ENCODE measurements at places on chromosomes 7 and 10.

GRCh38 chr10:66747451-66747850 is 178.4 kb upstream of the LRRTM3 start:
- no peak for DNase-seq

DNA sequence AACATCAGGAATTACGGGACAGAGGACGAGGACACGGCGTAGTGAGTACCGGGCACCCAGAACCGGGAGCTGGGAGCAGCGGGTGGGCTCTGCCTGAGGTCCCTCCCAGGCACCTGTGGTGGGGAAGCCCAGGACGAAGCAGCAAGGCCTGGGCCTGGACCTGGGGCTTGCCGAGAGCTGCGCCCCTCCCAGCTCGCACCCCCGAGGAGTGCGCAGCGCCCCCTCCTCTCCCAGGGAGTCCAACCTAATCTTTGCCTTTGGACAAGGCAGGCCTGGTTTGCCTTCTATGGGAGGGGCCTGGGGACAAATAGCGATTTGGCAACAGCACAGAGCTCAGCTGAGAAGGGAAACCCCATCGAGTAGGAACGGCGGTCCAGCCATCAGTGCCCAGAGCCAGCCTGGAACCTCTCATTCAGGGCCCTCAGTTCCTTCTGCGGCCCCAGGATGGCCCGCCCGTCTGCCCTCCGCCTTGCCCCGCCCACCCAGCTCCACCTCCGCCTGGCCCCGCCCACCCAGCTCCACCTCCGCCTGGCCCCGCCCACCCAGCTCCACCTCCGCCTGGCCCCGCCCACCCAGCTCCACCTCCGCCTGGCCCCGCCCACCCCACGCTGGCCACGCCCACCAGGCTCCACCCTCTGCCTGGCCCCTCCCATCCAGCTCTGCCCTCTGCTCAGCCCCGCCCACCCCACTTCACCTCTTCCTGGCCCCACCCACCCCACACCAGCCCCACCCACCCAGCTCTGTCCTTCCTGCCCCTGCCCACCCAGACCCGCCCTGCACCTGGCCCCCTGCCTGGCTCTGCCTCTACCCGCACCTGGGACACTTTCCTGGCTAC is 32.5 kb upstream of the KNDC1 start:
- no peak for DNase-seq

DNA sequence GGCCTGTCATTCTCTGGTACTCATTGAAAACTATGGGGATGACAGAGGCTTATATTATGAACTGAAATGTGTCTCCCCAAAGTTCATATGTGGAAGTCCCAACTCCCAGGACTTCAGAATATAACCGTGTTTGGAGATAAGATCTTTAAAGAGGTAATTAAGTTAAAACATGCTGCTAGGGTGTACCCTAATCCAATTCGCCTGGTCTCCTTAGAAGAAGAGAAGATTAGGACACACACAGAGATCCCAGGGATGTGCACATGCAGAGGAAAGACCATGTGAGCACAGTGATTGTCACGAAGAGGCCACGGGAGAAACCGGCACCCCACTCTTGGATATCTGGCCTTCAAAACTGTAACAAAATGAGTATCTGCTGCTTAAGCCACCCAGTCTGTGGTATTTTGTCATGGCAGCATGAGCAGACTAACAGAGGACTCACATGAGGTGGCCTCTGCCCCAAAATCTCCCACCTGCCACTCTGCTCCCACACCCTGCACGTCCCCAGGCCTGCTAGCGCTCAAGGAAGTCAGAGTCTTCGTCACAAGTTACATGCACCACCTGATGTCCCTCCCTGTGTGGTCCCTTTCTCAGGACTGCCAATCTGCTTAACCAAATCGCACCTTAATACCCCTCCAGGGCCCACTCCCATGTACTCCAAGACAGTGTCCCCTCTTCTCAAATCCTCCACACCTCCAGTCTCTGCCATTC is 26.8 kb downstream of the PLAC9 start:
- no peak for DNase-seq

- no peak for DNase-seq
These were observed 106.7 kb downstream of the WDFY4 start for GRCh38 chr10:48791267-48791928.

GRCh38 chr10:114556236-114557122 is 101.6 kb downstream of the ABLIM1 start:
- no peak for DNase-seq

DNA sequence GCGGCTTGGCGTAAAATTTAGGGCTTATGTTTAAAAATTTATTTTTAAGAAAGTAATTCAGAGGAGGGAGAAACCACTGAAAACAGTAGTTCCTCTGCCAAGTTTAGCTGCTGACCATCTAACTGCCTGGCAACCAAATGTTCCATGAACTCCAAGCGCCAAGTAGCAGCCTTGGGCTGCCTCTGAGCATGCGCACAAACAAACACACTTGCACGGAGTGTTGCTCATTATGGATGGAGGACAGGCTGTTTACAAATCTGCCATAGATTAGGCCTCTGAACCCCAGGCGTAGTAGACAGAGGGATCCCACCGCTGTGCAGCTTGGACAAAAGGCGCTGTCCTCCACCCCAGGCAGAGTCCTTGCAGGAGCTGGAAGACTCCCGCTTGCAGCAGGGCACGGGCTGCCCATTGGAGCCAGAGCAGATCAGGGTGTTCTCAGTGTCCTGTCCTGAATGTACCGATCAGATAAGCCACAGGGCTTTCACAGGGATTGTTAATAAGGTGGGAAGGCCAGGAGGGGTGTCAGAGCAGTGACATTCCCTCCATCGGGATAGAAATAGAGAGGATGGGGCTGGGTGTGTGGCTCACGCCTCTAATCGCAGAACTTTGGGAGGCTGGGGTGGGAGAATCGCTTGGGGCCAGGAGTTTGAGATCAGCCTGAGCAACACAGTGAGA is 47.7 kb upstream of the LYZL1 start:
- no peak for DNase-seq

- DNase-seq, result no peak
These were observed 5.1 kb downstream of the DEPP1 start for GRCh38 chr10:44973323-44974081.

GRCh38 chr7:75983471-75984129 is 10.8 kb downstream of the TMEM120A start:
- DNase-seq, result no peak

DNA sequence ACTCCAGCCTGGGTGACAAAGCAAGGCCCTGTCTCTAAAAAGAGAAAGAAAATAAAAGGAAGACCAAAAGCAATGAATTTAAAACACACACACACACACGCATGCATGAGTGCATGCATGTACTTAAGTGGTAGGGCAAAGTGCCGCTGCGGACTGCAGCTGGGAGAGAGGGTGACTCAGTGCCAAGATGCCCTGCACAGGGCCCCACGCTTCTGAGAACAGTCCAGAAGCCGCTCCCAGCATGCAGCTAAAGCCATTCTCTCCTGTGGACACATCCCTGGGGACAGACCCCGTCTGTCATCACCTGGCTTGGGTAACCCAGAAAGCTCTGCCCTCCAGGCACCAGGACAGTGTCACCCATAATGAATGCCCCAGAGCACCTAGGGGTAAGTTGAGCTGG is 61.0 kb upstream of the MYL10 start:
- no peak for DNase-seq

- DNase-seq, result no peak
These were observed 9.7 kb downstream of the IFIT3 start for GRCh38 chr10:89337484-89337883.

- peak; percentile 50 for DNase-seq
These were observed 17.3 kb upstream of the CSGALNACT2 start for GRCh38 chr10:43120929-43121314.

- no peak for DNase-seq
These were observed 50.7 kb downstream of the GDI2 start for GRCh38 chr10:5762531-5762930.

DNA sequence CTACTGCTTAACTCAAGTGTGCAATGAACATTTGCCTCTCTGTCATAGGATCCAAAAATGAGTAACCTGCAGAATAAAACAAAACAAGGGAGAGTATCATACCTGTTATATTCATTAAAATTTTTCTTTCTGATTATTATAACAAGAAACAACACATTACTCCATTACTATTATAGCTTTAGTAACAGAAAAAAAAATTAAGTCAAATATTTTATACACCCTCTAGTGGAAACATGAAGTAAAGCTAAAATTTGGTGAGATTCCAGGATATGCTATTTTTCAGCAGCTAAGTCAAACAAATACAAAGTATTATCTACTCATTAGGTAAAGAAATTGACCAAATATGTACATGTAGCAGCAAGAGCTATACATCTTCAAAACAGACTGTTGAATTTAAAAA is 56.3 kb downstream of the PDZD8 start:
- no peak for DNase-seq

- DNase-seq, result no peak
These were observed 2.1 kb upstream of the DHX32 start for GRCh38 chr10:125883211-125883610.

DNA sequence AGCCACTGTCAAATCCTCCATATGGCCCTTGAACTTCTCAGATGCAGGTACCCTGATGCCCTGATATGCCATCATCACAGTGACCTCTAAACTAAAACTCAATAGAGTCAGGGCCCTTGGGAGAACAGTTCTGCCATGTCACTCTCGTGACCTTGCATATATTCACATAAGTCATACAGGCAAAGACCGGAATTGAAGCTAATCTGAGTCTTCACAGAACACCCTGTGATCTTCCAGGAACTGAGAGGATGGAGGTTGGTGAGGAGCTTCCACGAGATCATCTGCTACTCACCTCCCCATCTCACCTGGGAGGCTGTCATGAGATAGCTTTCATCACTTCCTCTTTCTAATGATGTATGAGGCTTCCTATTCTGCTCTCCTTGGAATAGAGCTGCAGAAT is 228.7 kb upstream of the CCDC6 start:
- no peak for DNase-seq

DNA sequence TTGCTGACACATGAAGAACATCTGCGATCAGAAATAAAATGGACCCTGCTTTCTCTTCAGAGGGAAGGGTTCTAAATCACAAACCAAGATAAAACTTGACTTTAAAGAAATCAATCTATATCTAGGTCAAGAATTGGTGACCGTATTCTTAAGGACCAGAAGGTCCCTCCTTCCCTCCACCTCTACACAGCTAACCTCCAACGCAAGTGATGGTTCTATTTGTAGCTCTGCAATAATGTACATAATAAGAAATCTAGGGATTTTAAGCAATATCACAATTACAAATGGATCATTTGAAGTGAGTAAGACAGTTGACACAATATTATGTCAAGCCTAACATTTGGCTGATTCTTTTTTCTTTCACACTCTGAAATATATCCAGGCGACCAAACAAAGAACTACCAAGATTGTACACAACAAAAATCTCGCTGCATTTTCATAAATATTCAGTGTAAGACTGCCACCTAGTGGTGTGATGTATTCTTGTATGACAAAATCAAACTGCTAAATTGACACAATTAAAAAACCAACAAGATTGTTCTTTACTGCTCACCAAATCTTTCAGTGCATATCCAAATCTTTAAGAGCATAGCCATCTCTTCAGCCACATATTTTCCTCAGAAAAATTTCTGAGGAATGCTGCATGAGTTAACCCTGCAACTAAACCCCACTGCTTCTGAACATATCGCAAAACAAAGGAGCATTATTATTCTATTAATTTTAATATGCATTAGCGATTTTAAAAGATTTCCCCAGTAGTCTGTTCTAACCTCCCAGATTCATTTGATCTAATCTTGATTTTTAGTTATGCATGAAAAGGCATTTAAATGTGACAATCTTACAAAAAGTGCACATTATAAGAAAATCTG is 44.5 kb downstream of the ICA1 start:
- DNase-seq, result no peak

GRCh38 chr10:89301721-89302445 is at the start of gene IFIT2:
TSS of gene IFIT2 (plus strand) at chr10:89302046. CDS start at chr10:89302124, 78 bp downstream.
- DNase-seq, result no peak

DNA sequence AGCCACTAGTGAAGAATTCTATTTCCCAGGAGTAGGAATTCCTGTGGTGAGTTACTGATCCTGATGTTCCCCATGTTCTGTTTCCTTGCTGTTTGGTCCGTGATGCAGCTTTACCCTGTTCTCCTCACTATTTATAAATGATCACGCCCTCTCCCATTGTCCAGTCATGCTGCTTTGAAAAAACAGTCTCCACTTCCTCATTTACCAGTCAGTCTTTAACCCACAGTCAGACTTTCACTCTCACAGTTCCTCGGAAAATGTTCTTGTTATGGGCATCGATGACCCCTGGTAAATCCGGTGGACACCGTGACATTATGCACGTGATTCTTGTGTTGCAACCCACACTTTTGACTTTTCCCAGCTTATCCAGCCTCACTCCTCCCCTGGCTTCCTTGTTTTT is 14.4 kb downstream of the SCIN start:
- no peak for DNase-seq

GRCh38 chr10:132175907-132176581 is 10.7 kb upstream of the DPYSL4 start:
- no peak for DNase-seq

DNA sequence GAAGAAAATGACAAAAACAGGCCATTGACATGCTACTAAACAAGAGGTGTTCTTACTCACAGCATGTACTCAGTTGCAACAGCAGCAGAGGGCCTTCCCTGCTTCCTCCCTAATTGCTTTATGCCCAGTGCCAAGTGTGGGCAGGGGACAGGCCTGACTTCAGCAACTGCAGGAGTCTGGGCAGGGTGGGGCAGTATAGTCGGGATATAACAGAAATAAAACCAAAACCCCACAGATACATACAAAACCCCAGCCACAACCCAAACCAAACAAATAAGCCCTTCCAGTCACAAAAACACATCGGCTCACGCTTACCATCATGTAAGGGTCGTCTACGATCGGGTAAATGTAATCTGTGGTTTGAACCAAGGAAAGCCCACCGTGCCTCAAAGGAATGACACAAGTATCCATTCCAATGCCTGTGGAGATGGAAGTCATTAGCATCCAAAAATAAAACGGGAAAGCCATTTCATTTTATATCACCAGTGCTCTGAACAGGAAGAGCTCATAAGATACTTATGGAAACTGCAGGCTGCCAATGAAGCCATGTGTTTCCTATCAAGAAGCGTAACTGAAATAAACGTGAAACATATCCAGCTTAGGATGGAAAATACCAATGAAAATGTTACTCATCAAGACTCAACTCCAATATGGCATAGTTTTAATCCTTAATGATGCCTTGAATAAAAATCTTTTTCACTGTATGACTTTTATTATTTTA is 9.5 kb downstream of the SEPHS1 start:
- no peak for DNase-seq

GRCh38 chr10:85851325-85851724 is 515.3 kb downstream of the GRID1 start:
- no peak for DNase-seq

DNA sequence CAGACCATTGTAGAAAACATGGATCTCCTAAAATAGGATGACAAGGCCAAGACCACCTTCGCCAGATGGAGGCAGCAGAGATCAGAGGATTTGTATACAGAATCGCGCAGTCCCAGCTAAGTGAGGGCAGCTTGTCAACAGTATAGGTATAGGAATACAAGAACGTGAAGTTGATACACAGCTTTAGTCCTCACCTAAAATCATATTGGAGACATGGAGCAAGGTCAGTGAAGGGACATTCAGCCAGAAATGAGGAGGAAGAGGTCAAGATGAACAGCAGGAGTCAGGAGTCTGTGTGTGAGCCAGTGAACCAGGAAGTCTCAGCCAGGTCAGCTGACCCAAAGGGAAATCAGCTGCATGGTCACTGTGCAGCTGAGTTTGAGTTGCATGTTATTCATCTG is 263.4 kb upstream of the PRKCQ start:
- no peak for DNase-seq

GRCh38 chr7:14888962-14889361 is 13.6 kb downstream of the DGKB start:
- no peak for DNase-seq

Data from stimulated activated CD8-positive, alpha-beta memory T cell treated with anti-CD3 and anti-CD28 coated beads, Interleukin-4, amount 100 ng/mL, for 24 hours (primary cell).